CD4-positive, alpha-beta T cell treated with Interleukin-6 at 100 ng/mL for 8 hours (primary cell): ENCODE measurements at places on chromosomes 7 and 10.

DNA sequence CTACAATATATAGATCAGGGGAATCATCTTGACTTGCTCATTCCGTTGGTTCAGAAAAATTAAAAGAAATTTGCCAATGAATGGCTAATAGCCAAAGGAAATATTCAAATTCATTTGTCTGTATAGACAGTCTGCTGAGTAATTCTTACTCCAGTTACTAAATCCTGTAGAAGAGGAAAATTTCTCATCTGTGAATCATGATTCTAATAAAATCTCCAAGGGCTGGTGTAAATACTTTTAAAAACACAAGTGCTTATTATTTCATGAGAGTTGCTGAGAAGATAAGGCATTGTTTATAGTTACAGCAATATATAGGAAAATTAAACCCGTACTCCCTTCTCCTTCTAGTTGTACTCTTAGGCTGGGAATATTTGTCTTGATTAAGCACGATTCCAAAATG, 53.0 kb downstream of the WNT2 start:
- no peak for DNase-seq

- no peak for DNase-seq
These were observed 15.6 kb downstream of the SNX10 start for GRCh38 chr7:26307226-26307625.

DNA sequence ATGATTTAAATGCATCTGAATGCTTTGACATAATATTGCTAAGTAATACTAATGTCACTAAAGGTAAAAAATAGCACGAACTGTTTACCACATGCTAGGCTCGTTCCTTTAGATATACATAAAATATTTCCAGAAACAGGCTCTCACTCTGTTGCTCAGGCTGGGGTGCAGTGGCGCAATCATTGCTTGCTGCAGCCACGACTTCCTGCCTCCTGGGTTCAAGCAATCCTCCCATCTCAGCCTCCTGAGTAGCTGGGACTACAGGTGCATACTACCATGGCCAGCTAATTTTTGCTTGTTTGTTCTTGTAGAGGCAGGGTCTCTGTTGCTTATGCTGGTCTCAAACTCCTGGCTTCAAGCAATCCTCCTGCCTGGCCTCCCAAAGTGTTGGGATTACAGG, 183.3 kb downstream of the SGMS1 start:
- DNase-seq = no peak

- DNase-seq = no peak
These were observed 282.7 kb downstream of the WDR11 start for GRCh38 chr10:121133901-121134300.

- DNase-seq = no peak
These were observed 32.0 kb downstream of the C10orf90 start for GRCh38 chr10:126638542-126638941.

DNA sequence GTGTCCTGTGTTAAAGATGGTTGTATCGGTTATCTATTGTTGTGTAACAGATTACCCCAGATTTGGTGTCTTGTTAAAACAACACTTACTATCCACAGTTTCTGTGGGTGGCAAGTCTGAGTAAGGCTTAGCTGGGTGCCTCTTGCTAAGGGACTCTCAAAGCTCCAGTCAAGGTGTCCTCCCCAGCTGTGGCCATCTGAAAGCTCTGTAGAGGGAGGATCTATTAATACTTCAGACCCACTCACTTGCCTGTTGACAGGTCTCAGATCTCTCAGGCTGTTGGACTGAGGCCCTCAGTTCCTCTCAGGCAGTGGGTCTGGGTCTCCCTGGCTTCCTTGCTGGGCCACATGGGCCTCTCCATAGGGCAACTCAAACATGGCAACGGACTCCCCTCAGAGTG, 19.6 kb downstream of the ARID5B start:
- DNase-seq = no peak

GRCh38 chr10:21953585-21954057, 49.9 kb downstream of the DNAJC1 start:
- peak; percentile 14 for DNase-seq

GRCh38 chr7:44486693-44487092, 3.8 kb downstream of the NUDCD3 start:
- no peak for DNase-seq

DNA sequence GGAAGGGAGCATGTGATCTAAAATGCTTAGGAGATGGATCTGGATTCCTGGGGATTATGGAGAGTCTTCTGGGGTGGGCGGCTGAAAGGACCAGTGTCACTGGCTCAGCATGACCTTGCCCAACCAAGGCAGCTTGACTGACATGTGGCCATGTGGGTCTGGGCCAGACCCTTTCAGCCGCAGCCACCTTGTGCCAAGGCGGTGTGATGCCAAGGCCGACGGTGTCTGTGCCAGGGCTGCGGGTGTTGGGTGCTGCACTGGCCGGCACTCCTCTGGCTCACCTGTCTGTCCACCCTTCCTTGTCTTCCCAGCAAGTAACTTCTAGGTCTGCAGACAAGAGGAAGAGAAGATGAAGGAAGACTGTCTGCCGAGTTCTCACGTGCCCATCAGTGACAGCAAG, 8.8 kb downstream of the DEPP1 start:
- no peak for DNase-seq

DNA sequence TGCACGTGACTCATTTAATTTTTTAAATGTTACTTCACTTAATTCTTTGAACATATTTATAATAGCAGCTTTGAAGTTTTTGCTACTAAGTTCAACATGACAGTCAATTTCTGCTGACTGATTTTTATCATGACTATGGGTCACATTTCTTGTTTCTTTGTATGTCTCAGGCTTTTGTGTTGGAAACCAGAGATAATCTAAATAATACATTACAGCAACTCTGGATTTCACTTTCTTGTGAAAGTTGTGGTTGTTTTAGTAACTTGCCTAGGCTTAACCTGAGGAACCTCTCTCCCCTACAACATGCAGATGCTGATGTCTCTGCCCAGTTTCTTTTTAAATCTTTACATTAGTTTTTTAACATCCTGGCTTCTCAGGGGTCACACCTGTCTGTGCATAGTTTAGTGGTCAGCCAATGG, 180.8 kb downstream of the CCDC71L start:
- DNase-seq = no peak

DNA sequence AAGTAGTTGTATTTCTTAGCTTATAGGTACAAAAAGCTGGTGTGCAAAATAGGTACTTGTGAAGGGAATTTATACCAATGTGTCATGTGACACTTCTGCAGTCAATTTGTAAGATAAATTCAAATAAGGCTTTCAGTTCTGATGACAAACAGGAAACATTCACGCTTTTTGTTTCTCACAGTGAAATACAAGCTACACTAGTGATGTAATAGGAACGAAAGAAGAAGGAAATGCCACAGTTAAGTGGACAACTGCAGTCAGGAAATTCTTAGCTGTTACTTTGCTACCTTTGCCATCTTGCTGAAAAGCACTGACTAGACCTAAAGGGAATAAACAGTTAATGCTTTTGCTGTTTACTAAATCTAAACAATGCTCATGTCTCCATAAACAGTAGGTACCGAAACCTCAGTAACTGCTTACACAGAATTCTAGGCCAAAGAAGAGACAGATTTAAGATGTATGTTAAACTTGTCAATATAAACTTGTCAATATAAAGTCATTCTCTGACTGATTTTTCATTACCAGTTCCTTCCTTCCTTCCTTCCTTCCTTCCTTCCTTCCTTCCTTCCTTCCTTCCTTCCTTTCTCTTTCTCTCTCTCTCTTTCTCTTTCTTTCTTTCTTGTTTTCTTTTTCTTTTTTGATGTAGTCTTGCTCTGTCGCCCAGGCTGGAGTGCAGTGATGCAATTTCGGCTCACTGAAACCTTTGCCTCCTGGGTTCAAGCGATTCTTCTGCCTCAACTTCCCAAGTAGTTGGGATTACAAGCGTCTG, 10.1 kb downstream of the OTUD1 start:
- DNase-seq = peak; percentile 9

GRCh38 chr10:47025253-47025539, 114.0 kb downstream of the PTPN20 start:
- DNase-seq = no peak

DNA sequence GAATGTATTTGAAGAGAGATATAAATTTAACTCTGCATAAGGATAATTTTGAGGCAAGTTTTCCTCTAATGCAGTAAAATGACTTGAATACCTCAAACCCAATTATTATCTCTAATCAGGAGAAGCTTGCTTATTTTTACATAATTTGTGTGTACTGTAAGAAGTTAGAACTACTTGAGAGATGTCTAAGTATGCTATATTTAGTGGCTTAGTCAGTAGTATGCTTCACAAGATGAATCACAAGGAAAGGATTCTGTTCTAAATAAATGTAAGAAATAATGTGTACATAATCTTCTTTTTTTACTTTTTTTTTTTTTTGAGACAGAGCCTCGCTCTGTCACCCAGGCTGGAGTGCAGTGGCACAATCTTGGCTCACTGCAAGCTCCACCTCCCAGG, 13.7 kb downstream of the PHTF2 start:
- no peak for DNase-seq

DNA sequence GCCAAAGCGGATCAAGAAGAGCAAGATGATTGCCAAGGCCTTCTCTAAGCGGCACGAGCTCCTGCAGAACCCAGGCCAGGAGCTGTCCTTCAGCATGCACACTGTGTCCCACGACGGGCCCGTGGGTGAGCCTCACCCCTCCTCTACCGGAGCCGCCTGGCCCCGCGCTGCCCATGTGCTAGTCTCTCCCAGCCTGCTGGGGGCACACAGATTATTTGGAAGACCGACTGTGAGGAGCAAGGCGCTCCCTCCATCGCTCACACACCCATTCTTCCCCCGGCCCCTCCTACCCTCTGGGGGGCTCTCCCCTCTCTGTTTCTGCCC, 13.9 kb upstream of the AHCYL2 start:
- DNase-seq = no peak

DNA sequence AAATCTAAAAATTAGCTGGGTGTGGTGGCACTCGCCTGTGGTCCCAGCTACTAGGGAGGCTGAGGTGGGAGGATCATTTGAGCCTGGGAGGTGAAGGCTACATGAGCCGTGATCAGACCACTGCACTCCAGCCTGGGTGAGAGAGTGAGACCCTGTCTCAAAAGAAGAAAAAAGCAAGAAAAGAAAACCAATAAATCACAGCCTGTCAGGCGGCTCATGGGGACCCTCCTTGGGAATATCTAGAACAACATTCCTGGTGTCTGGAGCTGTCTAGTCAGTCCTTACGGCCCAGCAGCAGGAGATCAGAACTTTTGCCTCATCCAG, 130.6 kb upstream of the TNRC18 start:
- DNase-seq = no peak
